Stimulated activated CD8-positive, alpha-beta memory T cell treated with anti-CD3 and anti-CD28 coated beads, Interleukin-7, amount 100 ng/mL, for 4 hours (primary cell): ENCODE measurements at places on chromosomes 16 and 17.

DNA sequence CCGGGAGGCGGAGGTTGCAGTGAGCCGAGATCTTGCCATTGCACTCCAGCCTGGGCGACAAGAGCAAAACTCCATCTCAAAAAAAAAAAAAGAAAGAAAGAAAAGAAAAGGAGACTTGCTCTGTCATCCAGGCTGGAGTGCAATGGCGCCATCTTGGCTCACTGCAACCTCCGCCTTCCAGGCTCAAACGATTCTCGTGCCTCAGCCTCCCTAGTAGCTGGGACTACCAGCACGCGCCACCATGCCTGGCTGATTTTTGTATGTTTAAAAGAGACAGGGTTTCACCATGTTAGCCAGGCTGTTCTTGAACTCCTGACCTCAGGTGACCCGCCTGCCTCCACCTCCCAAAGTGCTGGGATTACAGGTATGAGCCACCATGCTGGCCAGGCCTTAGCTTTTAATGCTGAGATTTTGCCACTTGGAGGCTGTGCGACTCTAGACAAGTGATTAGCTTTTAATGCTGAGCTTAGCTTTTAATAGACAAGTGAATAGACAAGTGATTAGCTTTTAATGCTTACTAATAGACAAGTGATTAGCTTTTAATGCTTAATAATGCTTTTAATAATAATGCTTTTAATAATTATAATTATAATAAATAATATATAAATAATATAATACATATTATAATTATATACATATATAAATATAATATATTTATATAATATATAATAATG is 9.6 kb downstream of the LDAF1 start:
- DNase-seq, result no peak

- no peak for DNase-seq
Observed at GRCh38 chr17:5024604-5025003, 10.6 kb downstream of the SLC52A1 start.

DNA sequence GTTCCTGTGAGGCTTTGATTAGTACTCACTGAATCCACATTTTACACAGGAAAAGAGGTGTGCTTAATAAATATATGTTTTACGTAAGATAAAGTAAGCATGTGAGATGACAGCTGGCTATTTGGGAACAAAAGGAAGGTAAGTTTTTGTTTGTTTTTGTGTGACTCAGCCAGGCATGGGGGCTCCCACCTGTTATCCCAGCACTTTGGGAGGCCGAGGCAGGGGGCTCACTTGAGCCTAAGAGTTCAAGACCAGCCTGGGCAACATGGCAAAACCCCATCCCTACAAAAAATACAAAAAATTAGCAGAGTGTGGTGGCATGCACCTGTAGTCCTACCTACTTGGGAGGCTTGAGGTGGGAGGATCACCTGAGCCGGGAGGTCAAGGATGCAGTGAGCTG is 17.9 kb downstream of the GPR142 start:
- no peak for DNase-seq

DNA sequence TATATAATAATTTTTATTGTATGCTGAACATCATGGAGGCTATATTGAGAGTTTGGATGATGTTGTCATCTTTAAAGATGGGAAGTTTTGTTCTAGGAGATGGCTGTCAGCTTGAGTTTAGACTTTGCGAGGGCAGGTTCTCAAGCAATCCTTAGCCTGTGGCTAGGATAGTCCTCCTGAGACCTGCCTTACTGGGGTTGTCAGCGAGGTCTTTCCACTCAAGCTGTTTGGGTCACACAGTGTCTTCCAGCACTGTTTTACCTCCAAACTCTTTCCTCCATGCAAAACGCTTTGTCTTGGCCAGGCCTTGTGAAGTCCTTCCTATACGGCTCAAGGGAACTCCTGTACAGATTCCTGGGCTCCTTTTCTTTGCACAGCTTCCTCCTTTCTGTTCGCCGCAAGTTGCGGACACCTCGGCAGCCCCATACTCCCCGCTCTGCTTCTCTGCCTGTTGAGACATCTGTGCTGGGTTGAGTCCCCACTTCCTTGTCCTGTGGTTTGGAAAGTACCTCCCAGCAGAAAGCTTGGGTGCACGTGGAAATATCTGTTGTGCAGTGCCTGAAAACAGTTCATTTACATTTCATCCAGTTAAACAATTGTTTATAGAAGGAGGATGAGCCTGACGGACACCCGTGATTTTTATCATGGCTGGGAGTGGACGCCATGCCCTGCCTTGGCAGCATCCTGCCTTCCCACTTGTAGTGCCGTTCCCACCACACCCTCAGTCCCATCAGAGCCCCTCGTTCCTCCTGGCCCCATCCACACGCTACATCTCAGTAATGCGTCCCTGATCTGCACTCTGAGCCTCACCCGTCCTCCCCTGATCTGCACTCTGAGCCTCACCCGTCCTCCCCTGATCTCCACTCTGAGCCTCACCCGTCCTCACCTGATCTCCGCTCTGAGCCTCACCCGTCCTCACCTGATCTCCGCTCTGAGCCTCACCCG is 55.0 kb upstream of the CBFA2T3 start:
- peak; percentile 40 for DNase-seq

GRCh38 chr16:55539488-55539887 is 27.0 kb upstream of the CAPNS2 start:
- no peak for DNase-seq

DNA sequence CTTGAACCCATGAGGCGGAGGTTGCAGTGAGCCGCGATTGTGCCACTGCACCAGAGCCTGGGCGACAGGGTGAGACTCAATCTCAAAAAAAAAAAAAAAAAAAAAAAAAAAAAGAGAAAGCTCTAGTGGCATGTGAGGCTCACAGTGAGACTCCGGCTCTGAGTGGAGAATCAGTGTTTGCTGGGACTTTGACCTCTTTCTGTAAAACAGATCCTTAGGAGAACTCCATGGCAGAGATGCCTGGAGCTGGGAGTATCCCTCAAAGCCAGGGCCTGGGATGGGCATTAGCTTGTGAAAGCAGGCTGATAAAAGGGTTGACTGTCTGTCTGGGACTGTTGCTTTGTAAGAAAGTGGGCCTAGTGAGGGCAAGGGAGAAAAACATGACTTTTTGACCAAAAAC is 46.4 kb downstream of the ZNF207 start:
- no peak for DNase-seq

GRCh38 chr17:57986841-57987580 is 1.0 kb downstream of the VEZF1 start:
- DNase-seq, result peak; percentile 14

DNA sequence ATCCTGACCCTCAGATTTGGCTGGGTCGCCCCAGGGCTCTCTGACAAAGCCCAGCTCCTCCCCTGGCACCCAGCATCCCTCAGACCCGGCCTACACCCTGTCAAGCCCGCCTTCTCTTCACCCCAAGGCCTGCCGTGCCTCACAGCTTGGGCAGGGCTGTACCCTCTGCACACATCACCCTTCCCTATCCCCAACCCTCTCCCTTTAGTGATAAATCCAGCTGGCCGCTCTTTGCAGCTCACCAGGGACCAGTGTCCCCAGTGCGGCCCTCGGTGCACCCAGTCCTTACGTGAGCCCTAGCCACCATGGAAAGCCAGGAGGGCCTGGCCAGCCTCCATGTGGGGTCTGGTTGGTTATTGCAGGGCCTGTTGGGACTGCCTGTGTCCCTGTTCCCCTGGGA is 74.5 kb downstream of the RAI1 start:
- no peak for DNase-seq
